ENCODE measurements at places on chromosomes 5 and 9.

DNA sequence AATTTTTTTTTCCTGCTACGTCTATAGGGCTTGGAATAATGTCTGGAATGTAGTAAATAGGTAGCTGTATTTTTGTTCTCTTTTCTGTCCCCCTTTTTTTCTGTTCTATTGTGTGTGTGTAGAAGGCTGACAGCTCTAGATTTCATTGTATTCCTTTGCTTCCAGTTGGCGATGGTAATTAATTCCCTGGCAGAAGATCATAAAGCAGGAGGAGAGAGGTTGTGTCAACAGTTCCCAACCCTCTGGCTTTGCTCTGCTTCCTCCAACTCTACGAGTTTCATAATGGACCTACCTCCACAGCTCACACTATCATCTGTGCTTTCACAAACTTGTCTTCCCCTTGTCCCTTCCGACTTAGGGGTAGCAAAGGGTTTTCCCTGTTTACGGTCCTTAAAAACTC is 117.9 kb upstream of the CDH18 start:
- DNase-seq, result no peak

DNA sequence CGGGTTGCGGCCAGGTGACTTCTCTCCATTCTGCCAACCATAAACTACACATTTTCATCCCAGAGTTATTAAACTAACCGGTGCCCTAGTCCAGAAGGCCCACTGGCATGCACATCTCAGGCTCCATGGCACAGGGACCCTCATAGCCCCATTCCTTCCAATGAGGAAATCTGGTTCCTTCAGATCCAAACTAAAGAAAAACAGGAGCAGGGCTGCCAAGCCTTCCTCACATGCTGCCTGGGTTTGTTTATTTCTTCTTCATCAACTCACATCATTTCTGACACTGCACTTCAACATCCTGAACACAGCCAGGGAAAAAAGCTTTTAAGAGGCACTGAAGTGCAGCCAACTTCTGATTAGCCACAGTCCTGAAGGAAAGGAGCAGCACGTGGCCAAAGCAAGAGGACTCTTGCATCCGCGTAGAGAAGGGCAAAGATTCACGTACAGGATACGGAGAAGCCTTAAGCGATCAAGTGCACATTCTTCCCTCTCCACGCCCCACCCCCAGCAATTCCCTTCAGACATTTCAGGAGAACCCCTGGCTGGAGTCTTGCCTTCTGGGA is 22.5 kb downstream of the LHFPL2 start:
- DNase-seq, result no peak

- no peak for DNase-seq
Measured at GRCh38 chr5:2013301-2014057, 130.8 kb upstream of the IRX4 start.

DNA sequence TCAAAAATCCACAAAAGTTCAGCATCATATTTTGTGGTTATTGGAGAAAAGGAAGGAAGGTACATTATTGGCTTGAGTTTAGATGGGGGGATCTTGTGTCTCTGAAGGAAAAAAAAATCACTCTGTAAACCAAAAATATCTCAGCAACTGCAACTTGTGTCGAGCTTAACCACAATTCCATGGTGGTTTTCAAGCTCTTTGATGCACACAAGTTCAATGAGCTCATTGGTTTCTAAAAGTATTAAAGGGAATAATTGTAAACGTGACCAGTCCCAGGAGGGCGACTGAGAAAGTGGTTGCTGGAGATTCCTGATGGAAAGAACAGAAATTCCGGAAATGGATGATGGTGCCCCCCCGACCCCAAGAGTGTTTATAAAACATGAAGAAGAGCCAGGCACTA is 173.8 kb downstream of the PSAT1 start:
- DNase-seq, result no peak

- no peak for DNase-seq
Measured at GRCh38 chr5:120464627-120465435, 731 bp downstream of the PRR16 start.

DNA sequence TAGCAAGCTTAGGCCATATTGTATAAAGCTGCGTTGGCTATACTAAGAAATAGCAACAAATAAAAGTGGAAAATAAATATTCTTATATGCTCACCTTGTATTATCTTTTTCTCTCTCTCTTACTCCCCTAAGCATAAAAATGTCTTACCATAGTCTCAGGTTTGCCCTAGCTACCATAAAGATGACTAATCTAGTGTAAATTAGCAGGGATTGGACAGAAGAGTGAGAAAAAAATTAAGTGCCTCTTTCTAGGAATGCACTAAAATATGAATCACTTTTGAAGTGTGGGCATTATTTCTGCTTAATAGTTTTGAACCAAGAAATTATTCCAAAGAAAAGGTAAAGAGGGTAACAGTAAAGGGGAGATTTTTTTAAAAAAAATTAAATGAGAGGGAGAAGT is 201.3 kb downstream of the HINT1 start:
- no peak for DNase-seq

DNA sequence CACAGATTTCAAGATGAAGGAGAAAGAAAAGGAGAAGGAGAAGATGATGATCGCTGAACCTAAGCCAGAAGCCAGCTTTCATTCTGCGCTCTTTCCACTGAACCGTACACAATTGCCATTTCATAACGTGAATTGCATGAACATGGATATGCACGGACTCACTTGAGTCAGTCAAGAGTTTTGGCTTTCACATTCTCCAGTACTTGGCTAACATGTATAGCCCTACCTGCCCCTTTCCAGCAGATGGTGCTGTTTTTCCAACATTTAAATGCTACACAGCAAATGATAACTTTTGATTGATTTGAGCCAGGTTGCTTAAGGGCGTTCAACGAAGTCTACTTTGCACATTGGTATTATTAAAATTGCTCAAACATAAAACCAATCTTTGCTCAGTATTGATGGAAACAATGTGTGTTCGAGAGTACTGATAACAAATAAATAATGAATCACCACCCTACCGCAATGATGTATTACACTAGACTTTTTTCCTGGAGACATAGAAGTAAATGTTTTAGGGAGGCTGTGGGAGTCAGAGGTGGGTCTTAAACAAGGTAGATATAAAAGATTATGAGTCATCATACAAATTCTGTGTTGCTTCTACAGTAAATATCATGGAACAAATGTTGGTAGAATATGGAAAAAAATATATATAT is 196.4 kb downstream of the TRPM3 start:
- peak; percentile 10 for DNase-seq

DNA sequence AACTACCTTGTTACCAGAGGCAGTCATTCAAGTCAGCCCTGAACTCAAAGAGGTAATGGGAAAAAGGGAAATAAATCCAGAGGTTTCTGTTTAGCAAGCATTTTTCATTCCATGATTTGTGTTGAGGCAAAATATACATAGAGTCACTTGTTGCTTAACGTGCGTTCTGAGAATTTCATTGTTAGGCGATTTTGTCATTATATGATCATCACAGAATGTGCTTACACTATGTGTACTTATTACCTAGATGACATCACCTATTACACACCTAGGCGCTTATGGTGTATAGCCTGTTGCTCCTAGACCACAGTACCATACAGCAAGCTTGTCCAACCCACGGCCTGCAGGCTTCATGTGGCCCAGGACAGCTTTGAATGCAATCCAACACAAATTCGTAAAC is 36.2 kb downstream of the NUP214 start:
- no peak for DNase-seq

DNA sequence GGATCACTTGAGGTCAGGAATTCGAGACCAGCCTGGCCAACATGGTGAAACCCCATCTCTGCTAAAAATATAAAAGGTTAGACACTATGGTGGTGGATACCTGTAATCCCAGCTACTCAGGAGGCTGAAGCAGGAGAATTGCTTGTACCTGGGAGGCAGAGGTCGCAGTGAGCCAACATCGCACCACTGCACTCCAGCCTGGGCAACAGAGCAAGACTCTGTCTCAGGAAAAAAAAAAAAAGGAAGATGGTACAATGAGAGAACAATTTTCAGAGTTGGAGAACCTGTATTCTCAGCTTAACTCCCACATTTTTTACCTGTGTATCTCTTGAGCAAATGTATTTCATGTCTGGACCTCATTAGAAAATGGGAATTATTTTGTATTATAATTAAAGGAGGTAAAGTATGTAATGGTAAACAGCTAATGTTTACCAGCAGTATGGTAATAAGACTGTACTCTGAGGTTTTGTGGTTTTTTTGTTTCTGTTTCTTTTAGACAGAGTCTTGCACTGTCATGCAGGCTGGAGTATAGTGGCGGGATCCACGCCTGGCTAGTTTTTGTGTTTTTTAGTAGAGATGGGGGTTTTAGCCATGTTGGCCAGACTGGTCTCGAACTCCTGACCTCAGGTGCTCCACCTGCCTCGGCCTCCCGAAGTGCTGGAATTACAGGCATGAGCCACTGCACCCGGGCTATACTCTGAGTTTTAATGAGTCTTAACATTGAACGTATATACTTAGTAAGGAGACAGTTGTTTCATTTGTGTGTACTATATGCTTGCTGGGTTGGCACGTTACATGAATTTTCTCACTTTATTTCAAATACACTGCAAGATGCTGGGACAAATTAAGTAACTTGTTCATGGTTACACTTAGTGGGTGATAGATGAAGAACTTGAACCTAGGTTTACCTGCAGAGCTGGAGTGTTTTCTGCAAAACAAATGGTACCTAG is 16.2 kb downstream of the UHRF2 start:
- DNase-seq, result no peak

DNA sequence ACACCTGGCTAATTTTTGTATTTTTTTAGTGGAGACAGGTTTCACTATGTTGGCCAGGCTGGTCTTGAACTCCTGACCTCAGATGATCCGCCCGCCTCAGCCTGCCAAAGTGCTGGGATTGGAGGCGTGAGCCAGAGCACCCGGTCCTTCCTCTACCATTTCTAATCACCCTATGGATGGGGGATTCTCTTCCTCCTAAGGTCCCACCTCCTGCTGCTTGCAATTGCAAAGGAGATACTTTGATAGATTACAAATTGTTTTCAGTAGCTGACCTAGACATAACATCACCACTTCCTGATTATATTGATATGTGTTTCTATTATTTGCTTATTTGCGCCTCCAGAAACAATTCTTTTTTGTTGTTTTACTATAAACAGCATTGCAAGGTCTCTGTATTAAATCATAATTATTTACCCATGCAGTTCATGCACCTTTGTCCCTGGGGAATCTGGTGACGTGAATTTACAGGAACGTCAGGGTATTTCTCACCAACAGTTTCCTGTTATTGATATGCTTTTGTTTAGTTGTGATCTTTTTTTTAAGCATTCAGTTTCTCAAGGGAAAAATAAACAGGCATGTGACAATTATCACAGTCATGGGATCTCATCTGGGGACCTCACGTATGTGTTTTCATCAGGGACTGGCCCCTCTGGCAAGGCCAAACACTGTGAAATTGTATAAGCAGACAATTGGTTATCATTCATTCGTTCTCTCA is 43.2 kb downstream of the ESM1 start:
- no peak for DNase-seq

DNA sequence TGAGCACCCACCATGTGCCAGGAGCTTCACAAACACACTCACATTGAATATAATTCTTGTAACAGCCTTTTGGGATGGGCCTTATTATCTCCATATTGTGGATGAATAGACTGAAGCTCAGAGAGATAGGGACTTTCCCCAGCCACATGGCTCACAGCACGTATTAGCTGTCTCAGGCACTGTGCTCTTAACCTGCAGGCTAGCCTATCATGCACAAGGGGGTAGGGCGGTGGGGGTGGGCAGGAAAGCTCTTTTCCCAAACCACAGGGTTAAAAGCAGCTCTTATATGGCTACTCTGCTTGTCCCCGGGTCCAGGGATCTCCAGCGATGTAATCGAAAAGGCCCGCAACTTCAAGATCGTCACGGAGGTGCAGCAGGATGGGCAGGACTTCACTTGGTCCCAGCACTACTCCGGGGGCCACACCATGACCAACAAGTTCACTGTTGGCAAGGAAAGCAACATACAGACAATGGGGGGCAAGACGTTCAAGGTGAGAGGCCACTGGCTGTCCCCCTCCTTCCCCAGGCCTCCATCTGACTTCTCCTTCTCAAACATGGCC is 2.6 kb downstream of the FABP6 start:
- DNase-seq, result no peak

DNA sequence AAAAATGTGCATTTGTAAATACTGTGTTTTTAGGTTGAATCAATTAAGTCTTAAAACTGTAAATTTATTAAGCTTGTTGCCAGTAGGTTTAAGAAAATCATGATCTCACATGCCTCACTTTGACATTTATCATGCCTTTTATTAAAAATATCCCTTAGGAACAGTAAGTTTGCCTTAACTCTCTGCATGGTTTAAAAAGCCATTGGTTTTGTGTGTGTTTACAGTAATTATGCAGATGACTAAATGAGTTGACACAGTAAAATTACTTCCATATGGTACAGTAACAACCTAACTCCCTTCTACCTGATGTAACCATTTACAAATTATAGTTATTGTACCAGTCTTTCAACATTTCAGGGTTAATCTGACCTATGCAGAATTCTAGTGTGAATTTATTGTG is 6.5 kb downstream of the RPS6 start:
- DNase-seq, result no peak

GRCh38 chr5:134053314-134053839 is 48.6 kb upstream of the VDAC1 start:
- no peak for DNase-seq

GRCh38 chr5:153546566-153546965 is 56.1 kb downstream of the GRIA1 start:
- no peak for DNase-seq

Measured in thoracic aorta (tissue), 2 donors.